ENCODE measurements at places on chromosomes 1 and 21.

DNA sequence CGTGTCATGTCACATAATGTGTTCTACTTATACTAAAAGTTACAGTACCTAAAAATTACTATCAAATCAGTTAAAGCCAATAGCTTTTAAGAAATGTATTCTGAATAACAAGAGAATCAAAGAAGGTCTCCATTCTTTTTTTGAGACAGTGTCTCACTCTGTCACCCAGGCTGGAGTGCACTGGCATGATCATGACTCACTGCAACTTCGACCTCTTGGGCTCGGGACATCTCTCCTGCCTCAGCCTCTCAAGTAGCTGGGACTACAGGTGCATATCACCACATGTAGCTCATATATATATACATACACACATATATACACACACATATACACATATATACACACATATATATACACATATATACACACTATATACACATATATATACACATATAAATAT, 20.1 kb downstream of the COP1 start:
- DNase-seq: peak; percentile 3

GRCh38 chr1:82867781-82868180, 1067.0 kb downstream of the ADGRL2 start:
- DNase-seq: no peak

DNA sequence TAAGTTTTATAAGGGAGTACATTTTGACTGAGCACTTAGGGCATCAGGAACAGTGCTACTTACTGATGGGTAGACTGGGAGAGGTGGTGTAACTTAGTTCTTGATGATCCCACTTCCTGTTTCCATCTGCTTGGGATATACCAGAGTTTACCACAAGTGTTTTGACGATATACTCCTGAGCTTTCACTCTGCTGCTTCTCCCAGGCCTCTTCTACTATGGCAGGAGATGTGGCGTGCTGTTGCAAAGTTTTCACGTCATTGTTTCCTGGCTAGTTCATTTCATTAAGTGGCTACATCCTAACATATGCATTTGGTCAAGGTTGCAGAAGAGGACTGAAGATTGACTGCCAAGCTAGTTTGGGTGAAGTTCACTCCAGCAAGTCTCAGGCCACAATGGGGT, 41.3 kb upstream of the LAMC2 start:
- no peak for DNase-seq

DNA sequence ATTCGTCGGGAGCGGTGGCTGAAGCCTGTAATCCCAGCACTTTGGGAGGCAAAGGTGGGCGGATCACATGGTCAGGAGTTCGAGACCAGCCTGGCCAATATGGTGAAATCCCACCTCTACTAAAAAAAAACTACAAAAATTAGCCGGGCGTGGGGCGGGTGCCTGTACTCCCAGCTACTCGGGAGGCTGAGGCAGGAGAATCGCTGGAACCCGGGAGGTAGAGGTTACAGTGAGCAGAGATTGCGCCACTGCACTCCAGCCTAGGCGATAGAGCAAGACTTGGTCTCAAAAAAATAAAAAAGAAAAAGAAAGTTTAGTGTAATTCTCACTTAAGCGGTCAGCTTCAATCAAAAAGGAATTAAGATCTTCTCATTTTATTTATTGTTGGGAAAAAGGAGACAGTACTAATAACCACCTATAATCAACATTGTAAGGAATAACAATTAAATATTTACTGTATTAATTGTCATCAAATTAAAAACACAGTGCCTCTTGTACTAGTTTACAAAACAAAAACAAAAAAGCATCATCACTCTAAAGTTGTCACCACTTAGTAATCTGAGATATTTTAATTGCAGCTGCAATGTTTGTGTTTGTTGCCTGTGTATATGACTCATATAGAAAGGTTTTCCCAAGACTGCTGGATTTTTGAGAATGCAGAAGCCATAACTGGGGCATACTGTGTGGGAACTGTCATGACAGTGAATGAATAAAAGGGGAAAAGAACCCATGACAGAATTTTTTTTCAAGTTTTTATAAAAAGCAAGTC, 3.7 kb downstream of the FBXO42 start:
- DNase-seq: peak; percentile 59

GRCh38 chr1:53328009-53328461, at the start of gene LRP8:
LRP8 (minus strand) TSS chr1:53328070; CDS start chr1:53327912, 158 bp downstream.
- DNase-seq: peak; percentile 61

DNA sequence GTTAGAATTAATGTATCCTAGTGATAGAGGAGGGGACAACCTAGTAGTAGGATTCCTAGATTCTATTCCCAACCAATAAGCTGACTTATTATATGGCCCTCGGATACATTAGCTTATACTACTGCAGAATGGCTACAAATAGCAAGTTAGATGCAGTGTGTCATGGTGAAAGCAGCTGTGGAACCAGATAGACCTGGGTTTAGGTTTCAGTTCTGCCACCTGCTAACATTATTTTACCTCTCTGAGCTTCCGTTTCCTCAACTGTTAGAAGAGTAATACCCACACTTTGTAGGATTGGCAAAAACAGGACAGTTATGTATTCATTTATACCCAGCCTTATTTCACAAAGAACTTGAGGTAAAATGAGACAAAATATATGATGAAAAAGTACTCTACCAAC, 21.6 kb upstream of the MAGOH start:
- no peak for DNase-seq

DNA sequence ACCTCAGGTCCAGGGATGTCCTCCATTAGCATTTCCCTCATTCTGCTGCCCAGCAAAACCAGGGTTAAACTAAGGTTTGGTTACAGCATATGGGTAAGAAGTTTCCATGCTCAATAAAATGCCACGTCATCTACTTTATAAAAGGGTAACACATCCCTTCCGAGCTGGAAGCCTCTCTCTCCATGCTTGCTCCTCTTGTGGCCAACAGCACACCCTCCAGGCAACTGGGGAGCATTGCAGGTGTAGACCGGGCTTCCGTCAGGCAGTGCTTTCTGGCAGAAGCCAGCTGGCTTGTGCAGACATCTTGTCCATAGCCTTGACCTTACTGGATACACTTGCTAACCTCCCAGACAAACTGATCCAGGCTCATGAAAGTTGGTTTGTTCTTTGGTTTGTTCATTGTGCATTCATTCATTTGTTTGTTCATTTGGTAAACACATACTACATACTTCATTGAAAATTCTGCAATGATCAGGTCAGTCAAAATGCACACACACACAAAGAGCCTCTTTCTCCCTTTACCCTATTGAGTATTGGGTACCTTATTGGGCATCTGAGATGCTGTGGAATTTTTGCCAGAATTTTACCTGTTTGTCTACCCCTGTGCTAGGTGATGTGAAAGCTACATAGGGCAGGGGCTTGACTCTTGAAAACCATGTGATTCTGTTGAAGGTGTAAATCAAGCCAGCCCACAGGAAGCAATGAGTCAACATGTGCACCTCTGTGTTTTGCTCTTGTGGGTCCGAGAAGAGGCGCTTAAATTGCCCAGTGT, 422.8 kb downstream of the CAMTA1 start:
- DNase-seq: peak; percentile 59

- no peak for DNase-seq
These were observed 146.4 kb upstream of the BEND5 start for GRCh38 chr1:48923116-48923515.

DNA sequence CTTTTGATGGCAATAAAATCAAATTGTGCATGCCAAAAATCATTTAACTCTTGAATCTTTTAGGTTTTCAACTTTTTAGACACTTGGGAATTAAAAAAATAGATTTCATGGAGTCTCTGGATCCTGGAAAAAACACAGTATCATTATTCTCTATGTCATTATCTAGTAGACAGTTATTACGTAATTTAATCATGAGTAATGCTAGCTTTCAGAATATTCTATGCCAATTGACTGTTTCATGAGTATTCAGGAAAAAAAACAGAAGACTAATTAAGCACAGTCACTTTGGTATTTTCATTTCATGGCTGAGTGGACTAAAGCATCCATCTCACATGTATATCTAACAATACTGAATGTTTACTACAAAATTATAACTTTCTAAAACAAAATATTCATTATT, 44.0 kb downstream of the ODF2L start:
- DNase-seq: no peak

- no peak for DNase-seq
These were observed 24.4 kb downstream of the RGS4 start for GRCh38 chr1:163093579-163093978.

- DNase-seq: peak; percentile 17
These were observed 52.1 kb downstream of the SLC35D1 start for GRCh38 chr1:67001682-67002425.

GRCh38 chr1:222749927-222750326, 12.9 kb downstream of the FAM177B start:
- DNase-seq: no peak

- DNase-seq: no peak
These were observed 54.7 kb downstream of the RIPK4 start for GRCh38 chr21:41712201-41712600.

DNA sequence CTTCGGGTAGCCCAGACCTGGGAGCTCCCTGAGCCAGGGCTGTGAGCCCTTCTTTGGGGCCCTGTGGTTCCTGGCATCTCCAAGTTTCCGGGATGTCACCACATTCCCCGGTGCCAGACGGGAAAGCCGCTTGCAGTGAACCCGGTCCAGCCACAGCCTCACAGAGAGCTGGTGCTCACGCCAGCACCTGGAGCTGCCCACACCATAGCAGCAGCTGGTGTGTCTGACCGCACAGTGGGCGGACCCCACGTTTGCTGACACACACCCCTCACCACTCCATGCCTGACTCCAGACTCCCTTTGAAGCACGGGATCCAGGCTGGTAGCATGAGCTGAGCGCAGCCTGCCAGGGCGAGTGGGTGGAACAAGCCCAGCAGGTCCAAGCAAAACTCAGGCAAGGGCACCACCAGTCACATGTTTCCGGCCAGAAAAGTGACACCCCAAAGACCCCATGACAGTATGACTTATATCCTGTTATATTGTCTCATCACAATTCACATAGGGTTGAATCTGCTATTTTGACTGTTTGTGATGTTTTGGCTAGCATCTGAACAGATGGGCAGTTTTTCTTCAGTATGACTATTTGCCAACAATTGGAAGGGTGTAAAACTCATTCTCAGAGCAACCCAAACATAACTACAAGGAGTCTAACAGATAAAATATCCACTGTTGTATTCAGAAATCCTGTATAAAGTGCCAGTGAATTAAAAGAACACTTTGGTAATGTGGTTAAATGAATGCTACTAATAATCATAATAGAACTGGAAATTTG, 285.4 kb downstream of the SMYD3 start:
- peak; percentile 77 for DNase-seq

Measured in lung microvascular endothelial cell (primary cell).